CD4-positive, alpha-beta T cell treated with Interferon gamma for 1 hour (primary cell): ENCODE measurements at places on chromosomes 4 and X.

GRCh38 chr4:40046311-40046980 lies 10.2 kb upstream of the N4BP2 start:
- DNase-seq, result no peak

DNA sequence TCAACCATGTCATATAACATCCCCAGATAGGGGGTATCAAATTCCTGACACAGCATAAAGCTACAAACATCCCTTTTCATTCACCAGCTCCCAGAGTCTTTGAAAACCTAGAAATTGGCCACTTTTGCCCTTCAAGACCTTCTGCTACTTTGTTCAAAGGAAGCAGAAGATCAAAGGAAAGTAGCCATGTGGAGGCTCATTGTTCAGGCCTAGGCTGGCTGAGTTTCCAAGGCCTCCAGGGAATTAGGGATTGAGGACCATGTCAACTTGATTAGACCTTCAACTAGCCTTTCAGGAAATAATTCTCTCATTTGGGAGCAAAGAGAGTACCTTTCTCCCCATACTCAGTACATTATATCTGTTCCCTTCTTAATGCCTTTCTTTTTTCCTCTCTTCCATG lies 66.8 kb upstream of the ATXN3L start:
- DNase-seq, result no peak

- no peak for DNase-seq
These were observed 112.0 kb upstream of the MAGEB18 start for GRCh38 chrX:26026179-26026578.

GRCh38 chr4:3644849-3645627 lies 112.8 kb upstream of the LRPAP1 start:
- DNase-seq, result no peak

- DNase-seq, result no peak
These were observed 27.2 kb downstream of the MAB21L2 start for GRCh38 chr4:150609131-150609530.
